K562 (cell line): ENCODE measurements at places on chromosomes 16 and 17.
A peak's percentile ranks its signal among the peaks of the same experiment; 100 is the strongest.

- no peak for DNase-seq
These were observed 40.2 kb upstream of the CIBAR2 start for GRCh38 chr16:85152414-85153030.

- no peak for DNase-seq
These were observed 198.6 kb downstream of the AXIN2 start for GRCh38 chr17:65362826-65363225.

- DNase-seq = no peak
These were observed 108.3 kb downstream of the SPACA3 start for GRCh38 chr17:33099906-33100305.

DNA sequence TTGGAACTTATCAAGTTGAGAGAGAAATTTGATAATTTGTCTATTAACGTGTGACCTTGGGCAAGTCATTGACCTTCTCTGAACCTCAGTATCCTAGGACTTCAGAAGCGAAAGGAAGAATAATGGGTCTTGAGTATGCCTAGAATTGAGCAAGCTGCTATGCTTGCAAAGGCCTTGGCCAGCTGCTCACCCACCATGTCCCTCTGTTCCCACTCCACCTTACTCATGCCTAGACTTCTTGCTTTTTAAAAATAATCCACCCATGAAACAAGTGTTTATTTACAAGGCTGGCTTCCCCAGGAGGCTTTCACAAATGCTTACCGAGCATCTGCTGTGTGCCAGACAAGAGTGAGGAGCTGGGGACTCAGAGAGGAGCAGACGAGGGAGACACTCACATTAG lies 590.6 kb downstream of the MAF start:
- DNase-seq = no peak

DNA sequence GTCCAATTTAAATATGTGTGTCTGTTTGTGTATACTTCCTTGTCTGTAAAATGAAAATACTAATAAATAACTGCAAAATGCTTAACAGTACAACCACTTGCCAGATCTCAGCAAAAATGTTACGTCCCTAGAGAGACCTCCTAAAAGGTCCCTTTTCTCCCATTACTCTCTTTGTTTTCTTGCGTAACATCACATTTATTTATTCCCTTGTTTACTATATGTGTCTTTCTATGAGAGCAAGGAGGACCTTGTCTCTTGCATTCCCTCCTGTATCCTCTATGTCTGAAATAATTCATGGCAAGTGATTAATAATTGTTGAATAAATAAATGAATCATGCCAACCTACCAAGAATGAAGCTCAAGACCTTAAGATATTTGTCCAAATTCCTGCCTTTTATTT lies 1.9 kb downstream of the ACSM3 start:
- no peak for DNase-seq

GRCh38 chr16:82641336-82641984 lies 14.7 kb downstream of the CDH13 start:
- DNase-seq = no peak

- DNase-seq = no peak
These were observed 60.4 kb downstream of the USP43 start for GRCh38 chr17:9705745-9706144.

GRCh38 chr17:42680331-42680808 lies 1.3 kb downstream of the CCR10 start:
- peak; percentile 71 for DNase-seq

- no peak for DNase-seq
These were observed 27.2 kb upstream of the WWOX start for GRCh38 chr16:78072275-78072674.

- no peak for DNase-seq
These were observed 7.2 kb downstream of the RASL10B start for GRCh38 chr17:35738519-35739133.

DNA sequence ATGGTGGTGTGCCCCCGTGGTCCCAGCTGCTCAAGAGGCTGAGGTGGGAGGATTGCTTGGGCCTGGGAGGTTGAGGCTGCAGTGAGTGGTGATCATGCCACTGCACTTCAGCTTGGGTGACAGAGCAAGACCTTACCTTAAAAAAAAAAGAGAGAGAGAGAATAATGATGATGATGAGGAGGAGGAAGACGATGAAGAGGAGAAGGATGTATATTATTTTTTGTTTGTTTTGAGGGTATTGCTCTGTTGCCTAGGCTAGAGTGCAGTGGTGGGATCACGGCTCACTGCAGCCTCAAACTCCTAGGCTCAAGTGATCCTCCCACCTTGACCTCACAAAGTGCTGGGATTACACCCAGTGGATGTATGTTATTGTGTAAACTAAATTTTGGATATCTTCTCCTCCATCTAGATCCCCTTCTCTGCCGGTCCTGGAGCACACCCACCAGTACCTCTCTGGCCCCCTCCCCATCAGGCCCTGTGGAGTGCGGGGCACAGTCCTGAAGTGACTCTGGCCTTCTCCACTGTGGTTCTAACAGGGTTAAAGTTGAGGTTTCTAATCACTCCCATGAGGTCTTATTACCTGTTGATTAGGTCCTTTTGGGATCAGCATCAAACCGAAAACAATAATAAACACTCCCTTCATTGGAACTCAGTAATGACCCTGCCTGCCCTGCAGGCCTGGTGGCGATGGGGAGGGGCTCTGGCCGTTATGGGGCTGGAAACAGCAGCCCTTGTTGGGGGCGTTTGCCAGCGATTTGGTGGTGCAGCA lies 60.5 kb upstream of the ZFHX3 start:
- DNase-seq = no peak

DNA sequence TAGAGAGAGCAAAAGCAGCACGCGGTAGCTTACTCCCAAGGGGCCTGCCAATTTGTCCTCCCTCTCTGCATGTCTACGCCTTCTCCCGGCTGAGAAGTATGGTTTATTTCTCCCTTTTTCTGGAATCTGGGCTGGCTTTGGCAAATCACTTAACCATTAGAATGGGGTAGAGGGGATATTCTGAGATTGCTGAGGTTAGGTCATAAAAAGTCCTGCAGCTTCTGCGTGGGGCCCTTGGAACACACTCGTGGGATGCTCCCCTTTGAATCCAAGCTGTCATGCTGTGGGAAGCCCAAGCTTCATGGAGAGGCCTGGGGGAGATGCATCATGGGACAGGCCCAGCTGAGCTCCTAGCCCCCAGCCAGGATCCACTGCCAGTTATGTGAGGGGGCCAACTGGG lies 403.6 kb upstream of the MAF start:
- no peak for DNase-seq

DNA sequence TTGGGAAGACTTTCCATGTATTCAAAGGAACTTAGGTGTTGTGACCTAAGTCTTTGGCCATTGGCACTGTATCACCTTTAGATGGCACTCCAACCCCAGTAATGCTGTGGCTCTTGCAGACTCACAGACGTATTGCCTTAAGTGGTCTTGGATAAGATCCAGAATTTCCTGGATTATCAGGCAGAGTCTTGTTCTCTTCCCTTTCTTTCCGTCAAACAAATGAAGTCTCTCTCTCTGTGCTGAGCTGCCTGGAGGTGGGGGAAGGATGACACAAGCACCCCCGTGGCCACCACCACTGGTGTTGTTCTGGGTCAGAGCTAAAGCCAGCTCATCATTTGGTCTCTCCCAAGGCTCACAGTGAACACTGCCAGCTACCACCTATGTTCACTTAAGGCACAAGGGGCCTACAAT lies 789.9 kb upstream of the KIF2B start:
- no peak for DNase-seq

DNA sequence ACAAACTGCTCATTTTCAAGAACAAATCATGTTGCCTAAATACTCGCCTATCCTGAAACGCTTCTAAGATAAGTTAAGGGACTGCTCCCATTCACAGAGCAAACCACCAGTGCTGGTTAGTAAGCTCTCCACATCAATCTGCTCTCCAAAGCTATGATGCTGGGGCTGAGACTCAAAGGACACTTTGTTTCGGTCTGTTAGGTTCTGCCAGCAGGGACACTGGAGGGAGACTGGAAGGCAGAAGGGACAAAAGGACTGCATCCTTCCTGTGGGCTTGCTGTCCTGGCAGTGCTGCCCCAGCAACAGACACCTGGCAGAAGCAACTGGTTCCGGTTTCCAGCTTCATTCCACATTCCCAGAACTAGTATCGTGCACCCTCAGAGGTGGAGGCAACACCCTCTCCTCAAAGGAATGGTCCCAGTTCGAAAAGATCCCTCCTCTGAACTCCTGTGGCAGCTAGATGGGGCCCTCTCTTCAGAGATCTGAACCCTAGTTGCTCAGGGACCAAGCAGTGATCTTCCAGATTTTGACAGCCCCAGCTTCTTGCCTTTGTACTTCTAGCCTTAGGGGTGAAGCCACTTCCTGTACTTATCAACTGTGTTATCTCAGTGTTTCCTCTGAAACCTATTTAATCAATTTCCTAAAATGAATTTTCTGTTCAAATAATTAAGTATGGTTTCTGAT lies 73.4 kb upstream of the GSG1L start:
- no peak for DNase-seq

- peak; percentile 79 for DNase-seq
These were observed 13.7 kb downstream of the RARA start for GRCh38 chr17:40322358-40323315.

DNA sequence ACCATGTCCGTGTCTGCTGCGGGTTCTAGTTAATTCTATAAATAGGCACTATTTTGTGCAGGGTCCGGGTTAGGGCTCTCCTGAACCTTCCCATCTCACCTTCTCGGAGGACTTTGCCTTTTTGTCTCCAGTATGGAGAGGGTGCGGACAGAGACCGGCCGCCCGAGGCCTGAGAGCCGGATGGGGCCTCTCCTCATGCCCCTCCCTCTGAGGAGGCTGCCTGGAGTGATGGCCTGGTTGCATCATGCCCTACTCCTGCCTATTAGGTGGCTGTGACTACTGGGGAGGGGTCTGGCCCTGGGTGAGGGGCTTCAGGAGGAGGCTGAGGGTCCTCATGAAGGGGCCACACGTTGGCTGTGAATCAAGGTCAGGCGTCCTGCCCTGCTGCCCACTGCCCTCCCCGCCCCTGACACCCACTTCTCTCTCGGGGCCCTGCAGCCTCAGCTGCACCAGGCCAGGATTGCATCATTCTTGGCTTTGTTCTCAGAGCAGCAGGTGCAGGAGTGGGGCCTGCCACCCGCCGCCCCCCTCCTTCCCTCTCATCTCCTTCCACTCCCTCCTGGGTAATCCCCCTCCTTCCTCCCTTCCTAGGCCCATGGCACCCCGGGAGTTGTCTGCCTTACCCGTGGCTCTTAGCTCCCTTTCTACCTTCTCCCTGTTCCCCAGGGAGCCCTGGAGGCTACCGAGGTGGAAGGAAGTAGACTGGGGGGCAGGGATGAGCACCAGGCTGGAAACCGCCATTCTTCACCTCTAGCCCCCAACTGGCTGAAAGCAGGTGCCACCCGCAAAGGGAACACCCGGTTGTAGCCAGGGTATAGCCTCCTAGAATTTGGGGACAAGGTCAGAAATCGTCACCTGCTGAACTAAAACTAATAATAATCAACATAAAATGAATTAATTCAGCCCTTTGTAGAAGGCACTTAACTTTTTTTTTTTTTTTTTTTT lies 12.7 kb upstream of the ARHGAP23 start:
- DNase-seq = no peak

GRCh38 chr16:50253514-50253910 lies 12.8 kb upstream of the ADCY7 start:
- DNase-seq = no peak

DNA sequence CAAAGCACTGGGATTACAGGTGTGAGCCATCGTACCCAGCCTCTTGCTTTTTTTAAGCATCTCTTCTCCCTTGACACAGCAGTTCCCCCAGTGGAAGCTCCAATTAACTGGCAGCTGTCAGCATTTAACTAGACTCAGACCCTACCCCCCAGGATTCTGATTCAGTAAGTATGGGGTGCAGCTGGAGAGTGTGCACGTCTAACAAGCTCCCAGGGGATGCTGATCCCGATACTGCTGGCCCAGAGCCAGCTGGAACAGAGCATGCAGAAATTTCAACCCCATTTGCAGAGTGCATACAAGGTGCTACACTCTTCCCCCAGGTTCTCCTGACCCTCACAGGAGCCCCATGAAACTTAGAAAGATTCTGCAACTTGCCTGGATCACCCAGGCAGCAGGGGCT lies 27.7 kb upstream of the BCO1 start:
- DNase-seq = no peak

- no peak for DNase-seq
These were observed 577 bp downstream of the TTC19 start for GRCh38 chr17:15999974-16000827.

GRCh38 chr17:80160536-80160935 lies 9.3 kb upstream of the CARD14 start:
- no peak for DNase-seq

GRCh38 chr16:84600343-84601229 lies 17.3 kb downstream of the COTL1 start:
- peak; percentile 71 for DNase-seq

DNA sequence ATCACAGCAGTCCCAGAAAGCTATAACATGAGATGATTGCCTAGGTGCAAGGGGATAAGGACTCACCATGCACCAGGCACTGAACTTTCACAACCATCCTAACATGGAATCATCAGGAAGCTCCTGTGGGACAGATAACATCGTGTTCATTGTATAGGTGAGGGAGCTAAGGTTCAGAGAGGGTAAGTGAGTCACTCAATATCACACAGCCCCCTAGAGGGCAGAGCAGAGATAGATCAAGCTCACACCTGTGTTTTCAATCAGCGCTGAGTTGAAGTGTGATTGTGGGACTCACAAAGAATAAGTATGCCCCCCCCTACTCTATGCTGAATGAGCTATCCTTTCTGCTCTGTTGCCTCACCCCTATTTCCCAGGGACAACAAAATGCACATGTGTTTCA lies 377.7 kb upstream of the ERCC4 start:
- DNase-seq = no peak

DNA sequence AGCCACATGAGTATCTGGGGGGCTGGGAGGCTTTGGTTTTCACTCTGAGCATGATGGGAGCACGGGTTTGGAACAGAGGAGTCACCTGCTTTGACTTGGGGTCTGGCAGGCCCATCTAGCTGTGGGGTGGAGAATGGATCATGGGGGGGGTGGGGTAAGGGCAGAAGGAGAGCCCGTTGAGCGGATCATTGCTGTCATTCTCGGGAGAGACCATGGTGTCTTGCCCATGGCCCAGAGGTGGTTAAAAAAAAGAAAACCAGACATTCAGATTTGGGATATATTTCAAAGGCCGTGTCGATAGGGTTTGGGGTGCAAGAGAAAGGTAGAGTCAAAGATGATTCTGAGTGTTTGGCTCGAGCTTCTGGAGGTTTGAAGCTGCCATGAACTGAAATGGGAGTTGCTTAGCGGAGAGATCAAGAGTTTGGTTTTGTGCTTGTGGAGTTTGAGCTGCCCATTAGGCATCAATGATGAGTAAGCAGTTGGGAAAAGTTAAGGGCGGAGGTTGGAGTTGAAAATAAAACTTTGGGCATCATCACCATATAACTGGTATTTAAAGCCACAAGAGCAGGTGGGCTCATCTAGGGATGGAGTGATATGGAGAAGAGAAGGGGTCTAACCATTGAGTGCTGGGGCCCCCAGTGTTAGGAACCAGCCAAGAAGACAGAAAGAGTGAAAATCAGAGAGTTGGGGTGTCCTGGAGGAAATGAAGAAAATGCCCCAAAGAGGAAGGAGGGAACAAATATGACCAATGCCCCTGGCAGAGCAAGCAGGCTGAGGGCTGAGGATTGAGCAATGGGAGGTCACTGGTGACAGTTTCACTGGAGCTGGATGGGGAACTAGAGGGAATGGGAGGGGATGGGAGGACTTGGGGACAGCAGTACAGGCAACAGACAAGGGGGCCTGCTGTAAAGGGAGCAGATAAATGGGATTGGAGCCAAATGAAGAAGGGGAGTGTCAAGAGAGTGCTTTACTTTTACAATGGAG lies 1.9 kb downstream of the NOD2 start:
- DNase-seq = no peak

GRCh38 chr17:45440161-45440778 lies 7.6 kb upstream of the ARHGAP27 start:
- peak; percentile 18 for DNase-seq

- no peak for DNase-seq
These were observed 13.1 kb downstream of the MYH11 start for GRCh38 chr16:15843635-15844279.
